Cortex of kidney (tissue), 1 donor: ENCODE measurements at places on chromosomes 4 and X.

GRCh38 chr4:69984030-69984443 lies 11.7 kb upstream of the STATH start:
- DNase-seq = no peak

GRCh38 chr4:74878323-74878722 lies 54.6 kb upstream of the PARM1 start:
- no peak for DNase-seq

GRCh38 chr4:176036585-176037205 lies 28.9 kb upstream of the WDR17 start:
- no peak for DNase-seq

GRCh38 chr4:169315530-169316343 lies 45.0 kb upstream of the SH3RF1 start:
- DNase-seq = no peak

- no peak for DNase-seq
These were observed 165.9 kb downstream of the PJA1 start for GRCh38 chrX:68999356-68999755.

DNA sequence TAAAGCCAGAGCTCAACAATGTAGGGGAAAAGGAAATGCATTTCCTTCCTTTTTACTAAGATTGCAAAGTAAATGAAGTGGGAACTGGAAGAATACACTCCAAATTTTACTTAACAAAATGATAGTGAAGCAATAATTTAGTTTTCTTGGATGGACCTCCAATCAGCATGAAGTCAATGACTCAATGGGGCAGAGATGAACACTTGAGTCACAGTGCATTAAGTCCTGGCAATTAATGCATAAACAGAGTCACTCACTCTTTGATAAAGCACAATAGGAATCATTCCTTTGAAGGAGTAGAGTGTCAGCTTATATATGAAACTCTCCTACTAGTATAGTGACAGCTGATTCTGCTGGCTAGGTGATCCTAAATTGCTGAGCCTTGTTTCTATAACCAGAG lies 66.7 kb upstream of the FRAS1 start:
- no peak for DNase-seq

DNA sequence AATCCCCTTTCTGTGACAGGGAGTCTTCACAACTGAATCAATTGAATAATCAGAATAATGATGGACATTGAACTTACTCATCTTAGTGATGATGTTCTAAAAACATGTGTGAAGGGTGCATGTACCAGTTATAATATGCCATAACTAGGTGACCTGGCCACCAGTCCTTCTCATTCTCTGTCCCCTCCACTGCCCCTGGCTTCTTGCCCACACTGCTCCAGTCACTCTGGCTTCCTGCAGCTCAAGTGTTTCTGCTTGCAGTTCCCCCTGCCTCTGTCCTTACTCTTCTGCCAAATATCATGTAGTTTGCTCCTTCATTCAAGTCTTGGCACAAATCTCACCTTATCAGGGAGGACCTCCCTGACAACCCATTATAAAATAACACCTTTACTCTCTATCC lies 168.1 kb upstream of the SLC7A11 start:
- no peak for DNase-seq

DNA sequence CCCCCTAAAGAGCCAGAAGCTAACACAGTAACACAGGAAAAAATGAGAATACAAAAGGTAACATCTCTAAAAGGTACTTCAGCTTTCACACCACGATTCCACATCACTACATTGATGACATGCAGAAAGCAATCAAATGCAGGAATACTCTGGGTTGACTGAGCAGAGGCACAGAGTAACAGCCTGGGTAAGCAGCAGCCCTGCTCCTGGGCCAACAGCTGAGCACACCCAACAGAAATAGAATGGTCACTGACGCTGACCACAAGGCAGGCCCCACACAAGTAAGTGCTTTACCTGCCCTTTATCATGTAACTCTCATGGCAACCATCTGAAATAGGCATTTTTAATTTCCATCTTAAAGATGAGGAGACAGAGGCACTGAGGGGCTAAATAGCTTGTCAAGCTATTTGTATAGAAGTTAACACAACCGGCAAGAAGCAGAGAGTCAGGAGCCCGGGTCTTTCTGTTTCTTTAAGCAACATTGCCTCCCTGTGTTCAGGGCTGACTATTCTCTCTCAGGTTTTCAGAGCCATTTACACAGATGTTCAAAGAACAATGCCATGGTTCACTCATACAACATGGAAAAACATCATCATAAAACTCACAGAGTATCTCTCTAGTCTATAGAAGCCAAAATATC lies 168.9 kb downstream of the ZNF674 start:
- DNase-seq = no peak

DNA sequence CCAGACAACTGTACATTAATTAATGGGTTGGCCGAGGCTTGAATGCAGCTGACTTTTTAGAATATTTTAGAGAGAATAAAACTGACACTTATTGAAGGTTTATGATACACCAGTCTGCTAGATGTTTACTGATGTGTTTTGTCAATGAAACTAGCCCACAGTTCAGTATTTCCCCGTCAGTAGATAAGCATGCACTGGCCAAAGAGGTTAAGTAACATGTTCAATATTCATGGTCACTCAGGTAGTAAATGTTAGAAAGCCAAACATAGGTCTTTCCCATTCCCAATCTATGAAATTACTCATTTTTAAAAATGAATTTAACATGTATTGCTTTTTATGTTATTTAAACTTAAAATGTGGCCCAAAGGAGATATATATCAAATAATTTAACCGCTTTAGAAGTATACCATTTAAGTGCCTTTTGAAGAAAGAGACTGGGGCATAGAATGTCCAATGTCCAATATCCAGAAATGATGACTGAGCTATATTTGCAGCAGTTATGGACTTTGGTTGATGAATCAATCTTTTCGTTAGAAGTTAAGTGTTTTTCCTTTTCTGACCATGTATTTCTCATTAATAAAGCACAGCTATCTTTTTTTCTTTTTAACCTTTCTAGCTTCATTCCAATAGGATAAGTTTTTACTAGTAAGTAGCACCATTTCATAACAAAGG lies 156.1 kb downstream of the RAPGEF2 start:
- DNase-seq = no peak

- no peak for DNase-seq
These were observed 41.6 kb upstream of the IGSF1 start for GRCh38 chrX:131330735-131331134.

GRCh38 chr4:128566693-128567092 lies 242.8 kb upstream of the JADE1 start:
- DNase-seq = no peak

DNA sequence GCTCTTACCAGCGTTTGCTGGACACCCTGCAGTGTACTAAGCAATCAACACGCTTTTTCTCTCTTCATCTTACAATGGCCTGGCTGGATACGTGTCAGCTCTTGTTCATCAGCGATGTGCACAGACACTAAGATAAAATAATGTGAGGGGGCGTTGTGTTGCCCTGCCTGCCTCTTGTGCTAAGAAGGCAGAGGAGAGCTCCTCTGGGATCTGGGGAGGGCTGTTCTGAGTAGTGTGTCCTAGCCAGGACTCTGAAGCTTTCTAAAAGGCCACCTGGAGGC lies 49.7 kb downstream of the NELFA start:
- no peak for DNase-seq

DNA sequence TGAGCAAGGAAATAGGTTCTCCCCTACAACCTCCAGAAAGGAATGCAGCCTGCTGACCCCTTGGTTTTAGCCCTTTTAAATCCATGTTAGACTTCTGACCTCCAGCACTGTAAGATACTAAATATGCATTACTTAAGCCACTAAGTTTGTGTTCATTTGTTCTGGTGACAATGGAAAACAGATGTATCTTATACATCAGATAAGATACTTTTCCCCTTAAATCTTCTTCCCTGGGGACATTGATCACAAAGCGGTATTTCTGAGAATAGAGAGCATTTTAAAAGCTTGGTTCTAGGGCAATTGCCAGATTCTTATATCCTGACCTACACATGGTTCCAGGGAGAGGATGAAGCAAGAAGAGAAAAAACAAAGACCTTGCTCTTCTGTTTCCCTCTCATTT lies 6.5 kb upstream of the TMEM184C start:
- no peak for DNase-seq

GRCh38 chr4:74311696-74312313 lies 3.5 kb downstream of the EPGN start:
- DNase-seq = no peak

DNA sequence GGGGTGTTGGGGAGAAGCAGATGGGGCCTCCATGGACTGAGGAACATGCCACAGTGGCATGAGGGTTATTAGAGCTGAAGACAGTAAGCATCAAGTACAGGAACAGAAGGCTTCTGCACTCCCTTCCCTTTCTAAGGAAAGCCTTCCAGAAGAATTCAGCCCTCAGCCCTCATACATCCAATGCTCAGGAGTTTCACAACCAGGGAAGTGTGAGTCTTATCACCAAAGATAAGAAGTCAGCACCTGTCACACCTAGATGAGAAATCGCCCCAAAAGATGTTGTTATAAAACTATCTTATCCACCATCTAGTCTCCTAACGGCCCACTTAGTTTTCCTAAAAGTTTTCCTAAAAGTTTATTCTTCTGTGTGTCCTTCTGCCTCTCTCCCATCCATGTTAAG lies 78.0 kb upstream of the STS start:
- no peak for DNase-seq

DNA sequence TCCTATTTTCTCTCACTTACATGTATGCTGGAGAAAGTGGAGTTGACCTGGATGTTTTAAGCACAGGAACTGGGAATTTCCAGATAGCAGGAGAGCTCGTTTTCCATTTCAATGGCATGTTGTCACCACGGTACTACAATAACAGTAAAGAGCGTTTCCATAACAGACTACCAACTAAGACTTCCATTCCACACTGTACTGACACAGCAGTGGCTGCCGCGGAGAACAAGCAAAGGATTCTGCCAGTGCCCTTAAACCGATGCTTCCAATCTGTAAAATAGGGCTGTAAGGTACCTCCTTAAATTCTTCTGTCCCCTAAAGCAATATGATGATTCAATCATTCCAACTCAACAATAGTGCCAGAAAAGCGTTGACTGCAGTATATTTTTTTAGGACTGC lies 143.9 kb downstream of the KLHL13 start:
- DNase-seq = no peak

DNA sequence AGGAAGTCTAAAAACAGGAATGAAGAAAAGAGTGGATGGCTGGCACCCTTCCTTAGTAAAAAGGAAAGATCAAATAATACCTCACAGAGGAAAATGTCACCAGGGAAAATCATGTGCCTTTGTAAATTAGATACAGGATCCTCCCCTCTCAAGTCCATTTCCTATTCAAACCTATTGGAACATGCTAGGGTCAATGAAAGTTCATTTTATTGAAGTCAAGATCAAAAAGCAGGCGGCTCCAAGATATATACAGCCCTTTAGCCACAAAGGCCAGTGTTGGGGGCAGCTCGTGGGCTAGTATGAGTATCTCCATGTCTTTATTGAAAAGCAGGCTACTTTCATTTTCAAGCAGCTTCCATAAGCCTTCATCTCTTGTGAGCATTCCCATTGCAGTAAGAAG lies 141.1 kb downstream of the QDPR start:
- DNase-seq = no peak

DNA sequence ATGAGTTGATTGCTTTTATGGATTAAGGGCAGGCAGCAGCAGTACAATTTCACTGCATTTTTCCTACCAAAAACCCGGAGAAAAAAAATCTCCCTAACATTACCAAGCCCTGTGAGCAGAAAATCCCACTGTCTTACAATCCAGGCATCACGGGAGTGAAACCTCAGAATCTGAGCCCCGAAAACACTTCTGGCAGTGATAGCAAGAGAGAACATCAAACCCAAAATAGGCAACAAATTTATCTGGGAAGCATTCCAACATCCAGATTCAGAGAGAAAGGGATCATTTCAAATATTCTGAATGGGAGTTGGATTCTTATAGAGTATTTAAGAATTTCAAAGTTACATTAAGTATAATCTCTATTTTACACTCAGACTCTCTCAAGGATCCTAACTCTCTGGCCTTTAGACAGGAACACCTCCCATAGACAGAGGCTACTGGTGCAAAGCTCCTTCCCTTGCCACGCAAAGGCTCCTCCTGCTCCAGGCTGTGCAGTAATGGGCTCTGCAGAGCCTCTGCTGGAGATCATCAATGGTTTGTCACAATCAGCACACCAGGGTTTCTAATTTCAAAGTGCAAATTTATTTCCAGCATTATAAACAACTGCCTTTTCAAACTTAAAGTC lies 256.9 kb downstream of the PARM1 start:
- no peak for DNase-seq

DNA sequence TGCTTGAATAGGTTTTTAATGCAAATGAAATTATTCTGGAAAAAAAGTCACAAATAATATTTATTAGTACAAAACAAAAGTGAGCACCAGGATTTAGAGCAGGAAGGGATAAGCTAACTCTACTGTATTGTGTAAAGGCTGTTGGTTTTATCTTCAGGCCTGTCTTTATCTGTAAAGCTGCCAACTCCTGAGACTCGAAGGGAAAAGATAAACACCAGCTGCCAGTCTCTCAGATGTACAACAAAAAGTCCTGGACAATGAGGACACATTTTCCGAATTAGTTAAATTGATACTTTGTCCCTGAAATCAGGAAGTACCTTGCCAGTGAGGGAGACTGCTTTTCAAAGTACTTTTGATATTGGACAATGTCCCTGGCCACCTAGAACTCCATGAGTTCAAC lies 8.8 kb downstream of the DDX60 start:
- DNase-seq = no peak

GRCh38 chr4:47675806-47676205 lies 162.1 kb downstream of the CORIN start:
- DNase-seq = no peak

GRCh38 chr4:70754470-70754869 lies 32.7 kb downstream of the RUFY3 start:
- DNase-seq = no peak

- no peak for DNase-seq
These were observed 187.5 kb downstream of the ANK2 start for GRCh38 chr4:113236916-113237315.

DNA sequence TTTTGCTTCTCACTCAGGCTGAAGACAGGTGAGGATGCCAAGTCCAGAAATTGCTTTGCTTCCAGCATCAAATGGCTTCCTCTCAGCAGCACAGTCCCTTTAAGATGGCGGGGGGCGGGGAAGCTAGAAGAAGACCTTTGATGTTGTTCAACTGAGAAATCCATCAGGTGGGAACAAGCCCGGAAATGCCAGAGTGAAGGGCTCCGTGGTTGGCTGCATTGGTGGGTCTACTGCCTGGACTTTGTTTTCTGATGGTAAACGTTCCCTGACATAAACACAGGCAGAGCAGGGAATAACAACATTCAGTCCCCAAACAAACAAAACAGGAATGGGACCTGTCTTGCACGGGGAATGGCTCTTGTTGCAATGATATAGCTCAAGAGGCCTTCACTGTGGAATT lies 37.3 kb downstream of the APLN start:
- DNase-seq = no peak

DNA sequence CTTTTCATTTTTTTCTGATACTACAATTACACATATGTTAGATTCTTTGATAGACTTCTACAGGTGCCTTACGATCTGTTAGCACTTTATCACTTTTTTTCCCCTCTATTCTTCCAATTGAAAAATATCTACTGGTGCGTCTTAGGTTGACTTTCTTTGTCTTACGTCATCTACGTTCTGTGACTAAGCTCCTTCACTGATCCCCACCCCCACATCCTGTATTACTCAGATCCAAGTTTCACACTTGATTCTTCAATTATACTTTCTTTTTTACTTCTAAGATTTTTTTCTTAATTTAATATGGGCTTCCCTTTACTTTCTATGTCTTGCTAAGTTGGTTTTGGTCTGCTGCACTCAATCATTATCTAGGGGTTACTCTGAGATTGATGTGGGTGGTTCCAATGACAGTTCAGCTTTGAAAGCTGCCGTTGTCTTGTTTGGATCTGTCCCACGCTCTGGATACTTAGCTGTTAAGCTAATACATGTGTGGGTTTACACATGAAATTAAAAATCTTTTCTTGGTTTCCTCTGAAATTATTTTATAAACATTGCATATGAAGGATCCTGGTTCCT lies 1321.1 kb downstream of the RAPGEF2 start:
- DNase-seq = no peak
